ENCODE measurements at places on chromosomes 13 and 19.

- DNase-seq: no peak
Observed at GRCh38 chr13:35695448-35695770, 218.9 kb upstream of the MAB21L1 start.

- DNase-seq: no peak
Observed at GRCh38 chr19:8486661-8487136, 15.7 kb downstream of the PRAM1 start.

GRCh38 chr19:38877781-38878574 lies at the start of gene RINL:
RINL (minus strand) TSS chr19:38878275; CDS start chr19:38876742, 1,533 bp downstream.
- DNase-seq: peak; percentile 80

DNA sequence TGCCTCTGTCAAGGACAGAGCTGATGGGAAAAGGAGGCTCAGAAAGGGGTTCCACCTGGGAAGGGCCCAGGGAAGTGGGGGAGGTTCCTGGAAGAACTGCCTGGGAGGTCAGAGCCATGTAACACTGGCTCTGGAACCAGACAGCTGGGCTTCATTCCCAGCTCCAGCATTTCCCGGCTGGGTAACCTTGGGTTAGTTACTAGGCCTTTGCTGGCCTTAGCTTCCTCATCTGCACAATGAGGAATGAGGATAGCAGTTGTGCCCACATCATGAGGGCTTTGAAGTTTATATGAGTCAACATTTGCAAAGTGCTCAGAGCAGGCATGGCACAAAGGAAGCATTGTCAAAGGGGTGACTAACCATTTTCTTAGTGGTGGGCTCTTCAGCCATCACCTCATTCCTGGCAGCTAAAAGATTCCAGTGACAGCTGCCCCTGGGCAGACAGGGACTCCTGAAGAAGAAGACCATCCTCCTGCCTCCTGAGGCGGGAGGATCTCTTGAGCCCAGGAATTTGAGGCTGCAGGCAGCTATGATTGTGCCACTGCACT lies 1.7 kb upstream of the DNAJB1 start:
- DNase-seq: no peak

DNA sequence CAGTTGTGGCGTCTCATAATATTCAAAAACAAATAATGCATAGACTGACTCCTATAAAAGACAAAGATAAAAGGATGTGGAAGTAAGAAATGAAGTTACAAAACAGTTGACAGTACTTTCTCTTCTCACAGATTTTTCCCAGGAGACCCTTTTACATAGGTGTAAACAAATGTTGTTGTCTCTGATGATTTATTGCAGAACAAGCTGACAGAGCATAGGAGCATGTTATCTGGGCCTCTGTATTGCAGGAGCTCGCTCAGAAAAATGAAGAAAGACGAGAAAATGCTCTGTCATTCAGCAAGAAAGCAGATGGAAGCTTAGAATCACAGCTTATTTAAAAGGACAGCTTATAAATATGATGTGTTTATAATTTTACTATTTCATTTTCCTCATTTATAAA lies 353.6 kb upstream of the GPC6 start:
- no peak for DNase-seq

DNA sequence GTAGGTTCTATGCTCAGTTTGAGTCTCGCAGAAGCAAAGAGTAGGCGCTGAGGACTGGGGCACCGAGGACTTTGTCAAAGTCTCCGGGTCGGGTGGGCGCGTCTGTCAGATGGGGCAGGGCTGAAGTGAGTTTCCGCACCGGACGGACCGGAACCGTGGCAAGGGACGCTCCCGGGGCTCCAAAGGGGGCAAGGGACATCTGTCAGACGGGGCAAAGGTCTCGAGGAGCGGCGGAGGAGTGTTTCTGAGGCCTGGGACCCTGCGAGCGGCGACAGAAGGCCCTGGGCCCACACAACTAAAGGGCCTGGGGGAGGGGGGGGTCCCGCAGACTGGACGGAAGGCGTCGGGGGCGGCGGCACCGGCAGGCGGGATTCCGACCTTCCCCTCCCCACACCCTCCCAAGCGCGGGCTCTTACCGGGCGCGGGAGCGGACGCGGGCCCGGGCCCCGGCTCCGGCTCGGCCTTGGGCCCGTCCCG lies 13.3 kb upstream of the AKAP8L start:
- peak; percentile 73 for DNase-seq

GRCh38 chr19:15866636-15867035 lies 31.2 kb downstream of the CYP4F2 start:
- DNase-seq: no peak

GRCh38 chr19:53308339-53308811 lies 25.2 kb upstream of the ZNF845 start:
- peak; percentile 53 for DNase-seq

- no peak for DNase-seq
Observed at GRCh38 chr13:113945857-113946408, 27.9 kb downstream of the C13orf46 start.

GRCh38 chr19:33811246-33811645 lies 14.6 kb downstream of the KCTD15 start:
- DNase-seq: no peak

- DNase-seq: peak; percentile 86
Observed at GRCh38 chr19:3154957-3155736, 19.3 kb downstream of the GNA15 start.

- no peak for DNase-seq
Observed at GRCh38 chr19:48745208-48745995, 1.3 kb downstream of the IZUMO1 start.

DNA sequence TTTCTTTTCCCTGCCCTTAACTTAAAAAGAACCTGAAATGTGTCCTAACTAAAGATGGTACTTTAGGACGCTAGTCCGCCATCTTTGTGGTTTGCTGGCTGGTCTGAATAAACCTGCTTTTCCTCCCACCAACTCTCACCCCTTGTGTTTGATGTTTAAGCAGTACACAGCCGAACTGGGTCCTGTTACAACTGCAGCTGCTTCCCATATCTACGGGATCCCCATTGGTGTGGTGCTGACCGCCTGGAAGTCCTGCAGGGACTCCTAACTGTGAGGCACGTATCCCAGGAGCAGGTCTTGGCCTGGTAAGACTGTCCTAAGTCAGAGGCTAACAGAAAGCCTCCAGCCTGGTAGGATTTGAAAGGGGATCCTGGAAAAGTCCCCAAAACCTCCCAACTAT lies 40.9 kb upstream of the VSTM2B start:
- no peak for DNase-seq

DNA sequence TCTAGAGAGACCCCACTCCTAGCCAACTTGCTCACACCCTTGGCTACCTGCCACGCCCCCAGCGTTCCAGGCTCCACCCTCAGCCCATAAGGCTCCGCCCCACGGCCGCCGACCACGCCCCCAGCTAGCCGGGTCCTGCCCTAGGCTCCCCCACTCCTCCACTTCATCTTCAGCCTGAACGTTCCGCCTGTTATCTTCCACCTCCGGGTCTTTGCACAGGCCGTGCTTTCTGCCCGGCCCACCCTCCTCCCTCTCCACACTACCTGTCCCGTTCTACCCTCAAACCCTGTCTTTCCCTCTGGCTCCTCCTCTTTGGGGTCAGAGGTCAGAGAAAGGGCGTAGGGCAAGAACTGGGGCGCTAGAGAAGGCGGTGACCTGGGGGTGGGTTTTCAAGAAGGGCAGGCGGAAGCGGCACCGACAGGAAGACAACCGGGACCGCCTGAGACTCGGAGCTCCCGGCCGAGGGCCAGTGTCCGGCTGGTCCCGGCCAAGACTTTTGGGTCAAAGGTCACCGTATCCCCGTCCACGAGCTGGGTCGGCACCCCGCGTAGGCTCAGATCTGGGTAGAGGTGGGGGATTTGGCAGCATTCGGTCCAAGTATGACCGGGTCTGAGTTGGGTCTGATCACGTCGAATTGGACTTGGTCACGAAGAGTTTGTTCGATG lies 2.2 kb downstream of the PDE4C start:
- peak; percentile 83 for DNase-seq

DNA sequence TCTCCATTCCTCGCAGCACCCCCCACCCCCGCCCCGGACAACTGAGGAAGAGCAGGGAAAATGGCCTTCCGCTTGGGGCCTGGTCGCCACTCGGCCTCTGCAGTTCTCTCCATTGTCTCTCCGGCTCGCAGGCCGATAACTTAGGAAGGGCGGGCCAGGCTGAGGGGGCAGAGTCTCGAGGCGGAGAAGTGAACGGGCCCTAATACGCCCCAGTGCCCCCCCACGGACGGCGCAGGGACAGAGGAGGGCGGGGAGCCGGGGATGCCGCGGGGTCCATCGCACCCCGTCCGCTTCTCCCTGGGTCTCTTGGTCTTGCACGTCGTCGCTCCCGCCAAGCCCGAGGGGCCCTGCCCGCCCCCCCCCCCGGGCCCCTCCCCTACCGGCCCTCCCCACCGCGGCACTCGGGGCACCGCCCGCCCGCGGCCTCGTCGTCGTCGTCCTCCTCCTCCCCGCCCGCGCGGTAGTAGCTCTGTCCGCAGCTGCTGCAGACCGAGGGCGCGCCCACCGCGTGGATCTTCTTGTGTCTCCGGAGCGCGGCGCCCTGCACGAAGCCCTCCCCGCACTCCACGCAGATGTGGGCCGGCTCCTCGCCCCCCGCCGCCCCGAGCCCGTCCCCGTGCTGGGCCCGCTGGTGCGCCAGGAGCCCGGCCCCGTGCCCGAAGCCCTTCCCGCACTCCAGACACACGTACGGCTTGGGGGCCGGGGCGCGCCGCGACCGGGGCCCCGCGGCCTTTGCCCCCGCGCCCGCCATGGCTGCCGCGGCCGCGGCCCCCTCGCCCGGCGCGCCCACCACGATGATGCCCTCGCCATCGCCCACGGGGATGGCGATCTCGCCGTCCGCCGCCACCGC lies 33.2 kb downstream of the ZNF787 start:
- DNase-seq: no peak

GRCh38 chr13:46097015-46097414 lies 7.8 kb downstream of the CPB2 start:
- DNase-seq: no peak

GRCh38 chr13:32528358-32528757 lies 10.2 kb downstream of the N4BP2L2 start:
- DNase-seq: no peak

- no peak for DNase-seq
Observed at GRCh38 chr13:26946684-26947343, 186.2 kb upstream of the GPR12 start.

DNA sequence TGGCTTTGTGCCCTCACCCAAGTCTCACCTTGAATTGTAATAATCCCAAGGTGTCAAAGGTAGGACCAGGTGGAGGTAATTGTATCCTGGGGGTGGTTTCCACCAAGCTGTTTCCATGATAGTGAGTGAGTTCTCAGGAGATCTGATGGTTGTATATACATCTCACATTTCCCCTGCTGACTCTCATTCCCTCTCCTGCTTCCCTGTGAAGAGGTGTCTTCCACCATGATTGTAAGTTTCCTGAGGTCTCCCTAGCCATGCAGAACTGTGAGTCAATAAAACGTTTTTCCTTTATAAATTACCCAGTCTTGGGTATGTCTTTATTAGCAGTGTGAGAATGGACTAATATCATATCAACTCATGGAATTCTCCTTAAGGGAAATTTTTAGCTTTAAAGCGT lies 302.6 kb downstream of the LIG4 start:
- no peak for DNase-seq

DNA sequence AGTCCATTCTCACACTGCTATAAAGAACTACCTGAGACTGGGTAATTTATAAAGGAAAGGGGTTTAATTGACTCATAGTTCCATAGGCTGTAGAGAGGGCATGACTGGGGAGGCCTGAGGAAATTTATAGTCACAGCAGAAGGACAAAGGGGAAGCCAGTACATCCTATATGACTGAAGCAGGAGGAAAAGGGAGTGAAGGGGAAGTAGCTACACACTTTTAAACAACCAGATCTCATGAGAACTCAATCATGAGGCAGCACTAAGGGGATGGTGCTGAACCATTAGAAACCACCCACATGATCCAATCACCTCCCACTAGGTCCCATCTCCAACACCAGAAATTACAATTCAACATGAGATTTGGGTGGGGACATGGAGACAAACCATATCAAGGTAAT lies 209.1 kb downstream of the DIAPH3 start:
- DNase-seq: no peak

DNA sequence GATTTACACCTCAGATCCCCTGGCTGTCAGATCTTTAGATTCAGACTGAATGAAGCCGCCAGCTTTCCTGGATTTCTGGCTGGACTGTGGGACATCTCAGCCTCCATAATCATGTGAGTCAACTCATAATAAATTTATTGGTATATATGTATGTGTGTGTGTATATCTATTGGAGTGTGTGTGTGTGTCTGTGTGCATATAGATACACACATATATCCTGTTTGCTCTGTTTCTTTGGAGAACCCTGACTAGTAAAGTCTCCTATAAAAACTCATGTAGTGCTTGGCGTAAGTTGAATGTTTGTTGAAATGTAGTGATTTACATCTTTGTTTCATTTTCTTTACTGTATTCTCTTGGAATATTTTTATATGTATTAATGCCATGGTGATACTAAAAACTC lies 499.5 kb upstream of the KLF12 start:
- no peak for DNase-seq
